Bronchus fibroblast of lung (primary cell): ENCODE measurements at places on chromosomes 4 and X. TPM values are rescaled to one million over a fixed set of nuclear protein-coding genes. Genes with fewer than 3 reads are reported as not detected.

SPANXN5 gene
- total RNA-seq: not detected in 2 replicates

SUPT20HL2 gene
- total RNA-seq: not detected in 2 replicates

PPBP gene
- 0.34 TPM in 1 of 2 replicates, not detected in the other for total RNA-seq

KCTD8 gene
- total RNA-seq: not detected in 2 replicates

NDP gene
- total RNA-seq: 0.74 and 1.5 TPM in 2 replicates

FGF5 gene
- 4.9 and 7.4 TPM in 2 replicates for total RNA-seq

NPNT gene
- not detected in 2 replicates for total RNA-seq

GPR78 gene
- under 0.01 TPM in 1 of 2 replicates, not detected in the other for total RNA-seq

PSMD10 gene
- 51.0 and 55.0 TPM in 2 replicates for total RNA-seq

ARHGAP36 gene
- not detected in 2 replicates for total RNA-seq

TMEM35A gene
- 5.5 and 6.1 TPM in 2 replicates for total RNA-seq
